ENCODE measurements at places on chromosomes 2 and 18.
A peak's percentile ranks its signal among the peaks of the same experiment; 100 is the strongest.

- peak; percentile 97 for DNase-seq
These were observed 40.3 kb downstream of the AP1S3 start for GRCh38 chr2:223797037-223797436.

DNA sequence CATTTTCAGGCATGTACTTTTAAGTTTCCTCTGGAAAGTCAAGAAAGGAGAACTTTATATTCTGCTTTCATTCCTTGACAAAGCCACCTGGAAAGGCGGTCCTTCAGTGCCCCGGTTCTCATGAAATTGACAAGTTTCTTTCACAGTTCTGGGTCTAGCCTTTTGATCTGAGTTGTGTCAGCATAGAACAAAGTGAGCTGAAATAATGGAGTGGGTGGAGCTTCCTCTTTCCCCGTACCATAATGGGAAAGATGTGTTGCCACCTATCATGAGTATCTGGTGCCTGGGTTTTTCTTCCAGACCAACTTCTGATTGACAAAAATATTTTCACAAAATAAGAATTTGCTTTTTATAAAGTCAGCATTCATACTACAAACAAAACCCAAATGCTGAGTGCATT, 49.3 kb downstream of the PTRHD1 start:
- DNase-seq, result no peak

DNA sequence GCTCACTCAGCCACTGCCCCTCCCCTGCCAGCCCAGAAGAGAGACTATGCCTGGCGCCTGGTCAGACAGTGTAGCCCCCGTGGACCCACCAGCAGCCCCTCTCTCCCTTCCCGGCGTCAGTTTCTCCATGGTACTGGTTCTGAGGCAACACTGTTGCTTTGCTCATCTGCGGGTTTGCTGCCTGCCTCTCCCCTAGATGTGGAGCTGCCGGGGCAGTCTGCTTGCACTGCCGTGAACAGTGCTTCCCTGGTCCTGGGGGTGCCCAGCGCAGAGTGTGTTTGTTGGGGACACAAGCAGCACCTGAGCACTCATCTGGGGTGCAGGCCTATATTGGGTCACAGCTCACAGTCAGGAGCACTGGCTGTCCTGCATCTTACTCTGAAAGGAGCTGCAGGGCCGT, 309.9 kb downstream of the NDUFA10 start:
- no peak for DNase-seq

DNA sequence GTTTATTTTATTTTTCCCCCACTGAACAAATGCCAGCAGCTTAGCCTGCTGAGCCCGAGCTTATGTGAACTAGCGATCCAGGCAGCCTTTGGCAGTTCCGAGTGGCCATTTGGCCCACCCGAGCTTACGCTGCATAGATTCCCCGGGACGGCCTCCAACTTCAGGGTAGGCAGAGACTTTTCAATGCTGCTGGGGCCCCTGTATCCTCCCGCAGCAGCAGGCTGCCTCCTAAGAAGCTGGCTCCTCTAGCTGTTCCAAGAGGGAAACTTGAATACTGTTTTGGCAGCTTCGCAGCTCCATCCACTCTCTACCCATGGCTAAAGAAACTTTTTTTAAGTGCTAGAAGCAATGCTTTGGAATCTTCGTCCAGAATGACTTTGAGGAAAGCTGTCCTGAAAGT, 295.2 kb downstream of the SS18 start:
- DNase-seq, result no peak

DNA sequence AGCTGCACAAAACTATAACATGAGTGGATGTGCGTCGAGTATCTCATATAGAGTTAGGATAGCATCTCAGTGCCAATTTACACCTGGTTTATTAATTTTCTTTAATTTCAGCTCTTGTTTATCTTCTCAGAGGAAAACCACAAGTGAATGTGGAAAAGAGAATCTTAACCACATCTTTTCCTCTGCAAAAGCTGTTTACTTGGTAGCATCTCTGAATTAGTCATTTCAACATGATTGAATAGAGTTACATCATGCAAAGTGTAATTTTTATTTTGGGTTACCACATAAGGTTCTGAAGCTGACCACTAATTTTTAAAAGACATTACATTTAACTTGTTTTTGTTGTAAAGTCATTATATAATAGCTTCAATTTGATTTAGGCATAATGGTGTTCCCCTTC, 83.8 kb upstream of the FAM237A start:
- DNase-seq, result no peak

GRCh38 chr2:233059797-233060500, at the start of gene INPP5D:
INPP5D (plus strand) TSS chr2:233060342; CDS start chr2:233060479, 137 bp downstream.
- no peak for DNase-seq

- no peak for DNase-seq
These were observed 380.7 kb downstream of the RBM43 start for GRCh38 chr2:150880986-150881385.

GRCh38 chr2:167992278-167992677, 255.1 kb downstream of the STK39 start:
- DNase-seq, result peak; percentile 32

- no peak for DNase-seq
These were observed 61.6 kb upstream of the REG3G start for GRCh38 chr2:78963881-78964280.

GRCh38 chr2:46276642-46277041, 20.6 kb upstream of the EPAS1 start:
- peak; percentile 32 for DNase-seq

DNA sequence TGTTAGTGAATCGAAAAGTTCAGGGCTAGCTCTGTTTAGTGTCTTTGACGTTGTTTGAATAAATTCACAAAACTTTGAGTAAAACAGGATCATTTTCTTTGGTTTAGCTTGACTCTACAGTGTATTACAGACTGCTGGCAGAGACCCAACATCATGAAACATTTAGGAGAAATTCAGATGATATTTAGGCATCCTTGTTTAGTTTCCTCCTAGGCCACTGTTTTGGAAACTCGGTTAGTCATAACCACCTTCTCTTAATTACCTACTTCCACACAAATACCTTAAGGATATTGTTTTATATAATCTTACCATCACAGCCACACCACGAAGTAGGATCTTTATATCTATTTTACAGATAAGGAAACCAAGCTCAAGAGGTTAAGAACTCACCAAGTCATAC, 7.8 kb downstream of the LIMS1 start:
- peak; percentile 29 for DNase-seq

GRCh38 chr2:160914217-160914616, 246.0 kb upstream of the TANK start:
- DNase-seq, result no peak

DNA sequence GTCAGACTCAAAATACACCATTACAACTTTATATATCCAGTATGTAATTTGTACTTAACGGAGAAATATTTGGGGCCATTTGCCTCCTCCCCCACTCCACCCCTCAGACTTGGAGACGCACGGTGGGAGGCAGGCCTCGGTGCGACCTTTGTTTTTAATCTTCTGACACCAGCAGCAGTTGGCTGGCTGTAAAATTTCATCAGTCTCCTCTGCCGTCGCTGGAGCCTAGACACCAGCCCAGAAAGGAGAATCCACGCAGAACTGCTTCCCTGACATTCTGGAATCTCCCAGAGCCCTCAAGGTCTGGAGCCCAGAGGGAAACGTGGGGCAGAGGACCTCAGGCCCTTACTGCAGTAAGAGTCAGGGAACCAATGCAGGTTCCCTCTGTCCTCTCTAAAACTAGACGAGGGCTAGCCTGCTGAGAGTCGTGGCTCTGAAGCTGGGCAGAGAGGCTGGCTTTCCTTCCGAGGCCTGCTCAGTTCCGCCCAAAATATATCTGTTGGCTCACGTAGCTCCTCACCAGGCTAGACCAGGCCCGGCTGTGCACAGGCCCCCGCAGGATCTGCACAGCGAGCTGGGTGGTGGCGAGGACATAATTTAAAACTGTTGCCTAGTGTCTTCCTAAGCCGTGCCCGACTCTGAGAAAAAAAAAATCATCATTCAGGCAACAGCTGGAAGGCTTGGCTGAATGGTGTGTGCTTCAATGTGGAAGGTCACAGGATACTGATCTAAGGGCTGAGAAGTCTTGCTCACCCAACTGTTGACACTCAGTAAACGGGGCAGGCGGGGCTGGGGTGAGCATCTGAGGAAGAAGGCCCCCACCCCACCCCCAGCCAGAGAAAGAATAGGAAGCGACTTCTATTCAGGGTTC, 40.4 kb downstream of the EN1 start:
- DNase-seq, result no peak

DNA sequence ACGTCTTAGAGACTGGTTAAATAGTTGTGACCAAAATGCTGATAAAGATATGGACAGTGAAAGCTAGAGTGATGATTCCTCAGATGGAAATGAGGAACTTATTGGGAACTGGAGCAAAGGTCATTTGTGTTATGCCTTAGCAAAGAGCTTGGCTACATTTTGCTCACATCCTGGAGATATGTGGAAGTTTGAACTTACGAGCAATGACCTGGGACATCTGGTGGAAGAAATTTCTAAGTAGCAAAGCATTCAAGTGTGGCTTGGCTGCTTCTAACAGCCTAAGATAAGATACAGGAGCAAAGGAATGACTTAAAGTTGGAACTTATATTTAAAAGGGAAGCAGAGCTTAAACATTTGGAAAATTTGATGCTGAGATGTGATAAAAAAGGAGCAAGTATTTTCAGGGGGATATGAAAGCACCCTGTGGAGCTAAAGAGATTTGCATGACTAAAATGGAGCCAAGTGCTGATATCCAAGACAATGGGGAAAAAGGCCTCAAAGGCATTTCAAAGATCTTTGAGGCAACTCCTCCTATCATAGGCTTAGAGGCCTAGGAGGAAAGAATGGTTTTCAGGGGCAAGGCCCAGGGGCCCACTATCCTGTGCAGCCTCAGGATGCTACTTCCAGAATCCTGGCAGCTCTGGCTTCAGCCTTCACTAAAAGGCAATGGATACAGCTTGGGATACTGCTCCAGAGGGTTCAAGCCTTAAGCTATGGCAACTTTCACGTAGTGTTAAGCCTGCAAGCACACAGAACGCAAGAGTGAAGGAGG, 124.1 kb upstream of the KLHL14 start:
- DNase-seq, result peak; percentile 75

- DNase-seq, result no peak
These were observed 33.5 kb downstream of the CENPO start for GRCh38 chr2:24826773-24827145.

DNA sequence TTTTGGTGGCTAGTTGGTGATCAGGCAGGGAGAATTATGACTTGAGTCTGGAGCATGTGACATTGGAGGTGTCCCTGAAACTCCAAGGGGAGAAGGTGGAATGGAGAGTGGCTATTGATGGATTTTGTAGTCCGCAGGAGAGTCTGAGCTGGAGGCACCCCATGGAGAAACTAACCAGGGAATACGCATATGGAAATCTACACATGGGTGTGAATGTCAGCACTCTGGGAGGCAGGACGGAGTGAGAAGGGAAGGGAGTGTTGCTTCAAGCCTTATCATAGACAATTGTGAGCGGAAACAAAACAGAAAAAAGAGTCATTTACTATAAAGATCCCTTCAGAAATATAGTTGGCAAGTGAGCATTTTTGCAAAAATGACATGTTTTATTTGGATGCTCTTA, 667 bp upstream of the SCYGR4 start:
- DNase-seq, result no peak

DNA sequence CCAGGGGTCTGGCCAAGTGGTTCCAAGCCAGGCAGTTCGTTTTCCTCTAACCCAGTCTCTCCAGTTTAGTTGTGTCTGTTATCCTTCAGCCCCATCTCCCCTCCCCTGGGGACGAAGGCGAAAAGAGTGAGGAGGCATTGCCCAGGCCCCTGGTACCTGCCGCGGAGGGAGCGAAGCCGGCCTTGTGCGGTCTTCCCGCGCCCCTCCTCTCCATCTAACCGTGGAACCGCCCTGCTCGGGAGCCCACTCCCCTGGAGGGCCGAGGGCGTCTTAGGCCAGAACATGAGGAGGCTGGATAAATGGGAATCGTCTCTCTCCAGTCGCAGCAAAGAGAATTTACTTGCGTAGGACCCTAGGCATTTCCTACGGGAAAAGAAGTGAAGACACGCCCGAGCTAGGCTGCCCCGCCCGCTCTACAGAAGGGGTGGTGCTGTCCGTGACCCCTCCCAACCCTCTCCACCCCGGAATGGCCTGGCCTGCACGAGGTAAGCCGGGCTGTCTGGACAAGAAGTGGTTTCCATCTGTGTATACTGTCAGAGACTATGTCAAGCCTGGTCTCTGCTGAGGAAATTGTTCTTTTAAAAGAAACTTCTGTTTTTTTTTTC, 156.2 kb downstream of the MIB1 start:
- DNase-seq, result no peak

- DNase-seq, result no peak
These were observed 142.7 kb upstream of the CREB1 start for GRCh38 chr2:207387001-207387571.

DNA sequence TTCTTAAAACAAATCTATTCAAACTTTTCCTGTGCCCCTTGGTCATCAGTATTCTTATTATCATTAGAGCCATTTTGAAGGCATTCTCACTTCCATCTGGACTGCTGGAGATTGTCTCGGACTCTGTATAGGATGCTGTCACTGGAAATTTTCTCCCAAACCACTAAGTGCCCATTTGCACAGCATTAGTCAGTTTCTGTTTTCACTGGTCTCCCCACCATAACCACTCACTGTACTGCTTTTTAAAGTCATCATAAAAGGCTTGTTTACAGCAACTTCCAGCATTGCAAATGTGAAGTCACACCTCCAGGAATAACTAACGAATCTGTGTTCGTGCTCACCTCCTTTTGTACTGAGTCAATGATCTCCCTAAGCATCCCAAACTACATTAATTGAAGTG, 150.9 kb upstream of the SERTAD2 start:
- no peak for DNase-seq

- peak; percentile 56 for DNase-seq
These were observed 9.4 kb upstream of the GBX2 start for GRCh38 chr2:236177604-236177966.

GRCh38 chr18:34261865-34262780, 37.4 kb upstream of the NOL4 start:
- peak; percentile 60 for DNase-seq

All from kidney tubule cell (primary cell).